ENCODE measurements at places on chromosomes 13 and 19. TPM values are rescaled to one million over a fixed set of nuclear protein-coding genes. Genes with fewer than 3 reads are reported as not detected.

Gene SOHLH2
- total RNA-seq: 1.2 TPM

Gene ZBTB45
- total RNA-seq: 14.7 TPM

Gene CILP2
- total RNA-seq: not detected

Gene LGALS7B
- total RNA-seq: not detected

Gene ZNF776
- total RNA-seq: 14.4 TPM

- DNase-seq: no peak
Measured at GRCh38 chr19:33497778-33498175, 23.8 kb downstream of the PEPD start.

GRCh38 chr13:38462605-38463004, 113.0 kb downstream of the UFM1 start:
- DNase-seq: no peak

GRCh38 chr19:38924388-38924787, 6.2 kb downstream of the SARS2 start:
- DNase-seq: no peak

- DNase-seq: no peak
Measured at GRCh38 chr13:57314897-57315520, 148.0 kb downstream of the PRR20E start.

- peak; percentile 90 for DNase-seq
Measured at GRCh38 chr13:24271601-24272451, 37.6 kb upstream of the C1QTNF9 start.

DNA sequence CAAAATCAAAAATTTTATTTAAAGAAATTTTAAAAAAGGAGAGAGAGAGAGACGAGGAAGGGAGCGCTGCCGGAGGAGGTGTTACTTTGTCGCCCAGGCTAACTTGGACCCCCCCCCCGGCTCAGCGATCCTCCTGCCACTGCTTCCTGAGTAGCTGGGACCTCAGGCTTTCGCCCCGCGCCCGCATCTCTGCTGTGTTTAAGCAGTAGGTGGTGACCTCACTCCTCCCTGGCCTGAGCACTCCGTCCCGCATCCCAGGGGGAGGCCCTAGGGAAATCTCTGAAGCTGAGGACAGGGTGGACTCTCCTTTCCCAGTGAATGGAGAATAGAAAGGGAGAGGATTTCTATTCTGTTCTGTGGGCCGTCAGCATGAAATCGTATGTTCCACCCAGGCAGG, 485 bp upstream of the ZNF845 start:
- DNase-seq: peak; percentile 62

DNA sequence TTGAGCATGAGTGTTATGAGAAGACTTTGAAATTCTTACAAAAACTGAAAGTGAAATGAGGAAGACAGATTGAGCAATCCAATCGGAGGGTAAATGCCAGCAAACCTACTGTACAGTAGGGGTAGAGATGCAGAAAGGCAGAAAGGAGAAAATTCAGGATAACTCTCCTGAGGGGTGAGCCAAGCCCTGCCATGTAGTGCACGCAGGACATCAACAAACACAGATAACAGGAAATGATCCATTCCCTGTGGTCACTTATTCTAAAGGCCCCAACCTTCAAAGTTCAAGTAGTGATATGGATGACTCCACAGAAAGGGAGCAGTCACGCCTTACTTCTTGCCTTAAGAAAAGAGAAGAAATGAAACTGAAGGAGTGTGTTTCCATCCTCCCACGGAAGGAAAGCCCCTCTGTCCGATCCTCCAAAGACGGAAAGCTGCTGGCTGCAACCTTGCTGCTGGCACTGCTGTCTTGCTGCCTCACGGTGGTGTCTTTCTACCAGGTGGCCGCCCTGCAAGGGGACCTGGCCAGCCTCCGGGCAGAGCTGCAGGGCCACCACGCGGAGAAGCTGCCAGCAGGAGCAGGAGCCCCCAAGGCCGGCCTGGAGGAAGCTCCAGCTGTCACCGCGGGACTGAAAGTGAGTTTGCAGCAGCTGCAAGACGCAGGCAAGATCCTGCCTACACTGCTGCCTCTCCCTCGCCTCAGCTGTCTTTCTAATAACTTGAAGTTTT, at the start of gene TNFSF13B:
TNFSF13B (plus strand) TSS at position 118 of the 728 bp plus-strand sequence; CDS start at position 296, 178 bp downstream.
- DNase-seq: peak; percentile 68
